ENCODE measurements at places on chromosomes 16 and 17.
A peak's percentile ranks its signal among the peaks of the same experiment; 100 is the strongest.

DNA sequence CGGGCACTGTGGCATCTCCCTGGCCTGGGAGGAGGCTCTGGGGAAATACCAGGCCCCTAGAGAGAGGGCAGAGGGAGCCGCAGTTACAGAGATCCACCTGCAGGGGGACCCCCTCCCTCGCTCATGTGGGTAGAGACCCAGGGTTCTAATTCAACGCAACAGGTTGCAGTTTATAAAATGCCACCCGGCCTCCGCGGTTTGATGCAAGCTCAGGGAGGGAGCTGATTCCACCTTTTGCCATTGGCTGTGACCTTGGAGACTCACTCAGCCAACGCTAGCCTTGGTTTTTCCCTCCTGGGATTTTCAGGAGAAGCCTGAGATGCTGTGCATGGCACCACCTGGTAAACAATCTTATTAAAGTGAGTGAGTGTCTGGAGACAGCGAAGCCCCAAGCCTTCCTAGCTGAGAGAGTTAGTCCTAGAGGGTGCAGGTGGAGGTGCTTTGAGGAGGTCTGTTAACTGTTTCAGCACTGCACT is 12.1 kb downstream of the TTLL6 start:
- DNase-seq: peak; percentile 85

DNA sequence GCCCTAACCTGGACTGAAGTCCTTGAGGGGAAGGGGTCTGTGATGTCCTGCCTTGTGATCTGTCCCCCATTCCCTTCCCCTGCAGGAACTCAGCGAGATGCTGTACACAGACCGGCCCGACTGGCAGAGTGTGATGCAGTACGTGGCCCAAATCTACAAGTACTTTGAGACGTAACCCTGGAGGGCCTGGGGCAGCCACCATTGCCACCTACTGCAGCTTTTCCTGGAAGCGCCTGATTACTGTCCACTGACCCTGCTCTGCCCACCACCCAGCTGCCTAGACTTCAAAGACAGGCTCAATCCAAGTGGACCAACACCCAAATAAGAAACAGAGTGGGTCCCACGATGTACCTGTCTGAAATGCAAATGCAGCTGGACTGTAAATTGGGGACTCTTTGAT is 153.4 kb downstream of the LGALS9B start:
- DNase-seq: no peak

DNA sequence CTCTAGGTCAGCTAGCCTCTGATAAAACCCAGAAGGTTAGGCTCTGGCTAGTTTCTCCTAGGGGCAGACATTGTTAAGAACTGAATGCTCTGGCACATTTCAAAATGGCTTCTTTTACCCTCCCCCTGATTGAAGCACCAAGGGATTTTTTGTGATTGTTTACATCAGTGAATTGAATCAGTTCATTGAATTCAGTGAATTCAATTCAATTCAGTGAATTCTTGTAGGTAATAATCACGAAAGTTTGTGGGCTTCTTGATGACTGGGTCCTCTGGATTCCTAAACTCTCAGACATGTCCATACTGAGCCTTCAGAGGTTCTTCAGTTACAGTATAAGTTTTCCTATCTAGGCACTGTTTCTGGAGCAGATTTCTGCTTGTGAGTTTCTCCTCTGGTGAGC is 135.2 kb upstream of the ELAC2 start:
- DNase-seq: no peak

DNA sequence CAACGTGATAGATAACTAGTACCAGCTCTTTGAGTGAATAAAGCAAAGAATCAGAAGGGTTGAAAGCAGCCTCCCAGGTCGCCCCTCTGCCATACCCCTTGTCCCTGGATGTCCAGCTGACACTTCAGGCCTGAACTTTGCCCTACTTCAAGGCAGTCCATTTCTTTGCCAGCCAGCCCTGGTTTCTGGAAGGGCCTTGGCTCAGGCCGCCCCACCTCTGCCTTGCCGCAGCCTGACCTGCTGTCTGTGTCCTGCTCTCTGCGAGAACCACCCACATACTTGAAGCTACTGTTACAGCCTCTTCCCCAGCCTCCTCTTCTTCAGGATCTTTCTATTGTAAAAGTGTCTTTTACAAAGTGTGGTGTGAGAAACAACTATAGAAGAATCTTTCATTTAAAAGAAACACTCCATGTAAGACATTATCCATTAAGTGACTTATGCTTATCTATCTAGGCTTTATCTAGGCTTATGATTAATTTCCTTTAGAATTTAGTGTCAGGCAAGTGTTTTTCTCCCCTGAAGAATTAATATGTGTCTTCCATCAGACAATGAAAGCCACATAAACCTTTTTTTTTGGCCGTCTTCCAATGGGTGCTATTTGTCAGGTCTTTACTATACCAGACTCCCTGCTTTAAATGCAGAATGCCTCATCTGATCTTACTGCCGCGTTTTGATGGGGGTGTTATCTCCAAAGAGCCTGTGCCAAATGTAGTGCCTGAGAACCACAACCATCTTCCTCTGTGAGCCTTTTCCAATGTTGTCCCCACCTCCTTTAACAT is 133.9 kb downstream of the SOCS1 start:
- no peak for DNase-seq

GRCh38 chr16:27704252-27704651 is 154.3 kb downstream of the KATNIP start:
- DNase-seq: no peak

All from posterior vena cava (tissue), 2 donors.